ENCODE measurements at places on chromosomes 1 and 21.

- no peak for DNase-seq
Measured at GRCh38 chr1:177170756-177171535, at the start of gene BRINP2. TSS of gene BRINP2 (plus strand) at chr1:177170958. CDS start at chr1:177229877, 58,919 bp downstream.

DNA sequence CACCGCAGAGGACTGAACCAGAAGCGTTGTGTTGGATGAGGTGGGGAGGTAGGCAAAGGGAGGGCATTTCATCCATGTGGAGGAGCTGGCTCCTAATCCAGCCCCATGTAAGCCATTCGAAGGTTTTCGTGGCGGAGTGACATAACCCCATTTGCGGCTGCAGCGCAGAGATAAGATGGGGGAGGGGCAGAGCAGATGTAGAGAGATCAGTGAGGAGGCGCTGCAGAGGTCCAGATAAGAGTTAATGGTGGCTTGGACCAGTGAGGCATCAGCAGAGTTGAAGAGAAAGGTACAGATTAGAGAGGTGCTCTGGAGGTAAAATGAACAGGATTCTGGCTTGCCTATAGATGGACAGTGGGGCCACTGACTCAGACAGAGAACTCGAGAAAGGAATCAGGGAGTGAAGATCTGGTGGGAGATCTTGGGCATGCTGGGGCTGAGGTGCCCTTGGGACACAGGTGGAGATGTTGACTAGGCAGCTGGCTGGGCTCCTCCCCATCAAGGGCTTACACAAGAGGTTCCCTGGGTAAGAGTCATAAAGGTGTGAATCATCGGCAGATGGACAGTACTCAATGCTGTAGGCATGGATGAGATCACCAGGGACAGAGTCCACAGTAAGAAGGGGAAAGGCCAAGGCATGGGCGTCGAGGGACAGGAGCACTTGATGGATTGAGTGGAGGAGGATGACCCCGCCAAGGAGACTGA, 7.8 kb upstream of the PTPRF start:
- no peak for DNase-seq

- no peak for DNase-seq
Measured at GRCh38 chr21:41891132-41891531, 12.0 kb upstream of the PRDM15 start.

DNA sequence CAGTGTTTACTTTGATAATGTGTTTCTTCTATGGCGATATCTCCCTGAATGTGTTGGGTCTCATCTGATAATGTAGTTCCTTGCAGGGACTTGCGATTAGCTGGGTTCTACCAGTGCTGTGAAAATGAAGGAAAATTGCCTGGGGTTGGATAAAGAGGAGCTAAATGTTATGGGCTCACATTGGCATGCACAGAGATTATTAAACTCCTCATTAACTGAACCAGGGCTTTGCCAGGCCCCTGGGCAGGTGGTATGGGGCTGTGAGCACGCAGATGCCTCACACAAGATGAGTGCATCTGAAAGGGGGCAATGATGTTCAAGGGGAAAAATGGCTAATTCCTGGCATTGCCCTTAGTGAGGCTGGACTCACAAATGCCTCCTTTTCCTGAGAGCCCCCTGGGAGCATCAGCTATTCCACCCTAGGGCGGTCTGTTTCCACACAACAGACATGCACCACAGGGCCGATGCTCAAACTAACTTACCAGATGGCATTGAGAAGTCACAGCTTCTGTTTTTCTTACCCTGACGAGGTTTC, 321.1 kb downstream of the SEC16B start:
- no peak for DNase-seq

- DNase-seq: no peak
Measured at GRCh38 chr1:229203030-229203751, 67.7 kb upstream of the RAB4A start.

GRCh38 chr21:43935711-43936110, 70.7 kb downstream of the AGPAT3 start:
- DNase-seq: no peak

DNA sequence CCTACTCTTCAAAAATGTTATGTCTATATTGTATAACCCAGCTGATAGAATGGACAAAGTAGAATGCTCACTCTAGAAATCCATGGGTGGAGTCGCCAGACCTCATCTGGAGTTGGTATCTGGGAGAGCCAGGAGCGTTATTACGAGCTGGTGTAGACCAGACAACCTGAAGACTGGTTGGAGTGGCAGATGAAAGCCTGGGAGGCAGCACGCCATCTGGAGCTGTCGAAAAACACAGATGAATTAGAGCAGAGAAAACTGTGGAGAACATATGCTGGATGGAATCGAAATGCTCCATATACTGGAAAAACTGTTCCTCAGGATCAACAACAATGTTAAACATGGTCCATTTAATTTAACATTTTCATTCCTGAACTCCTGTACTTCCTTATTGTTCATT, 333.6 kb downstream of the KCTD3 start:
- DNase-seq: no peak

Data from stimulated activated CD8-positive, alpha-beta memory T cell treated with anti-CD3 and anti-CD28 coated beads, Interleukin-2, amount 100 ng/mL, for 48 hours (primary cell).